GM04503 (cell line): ENCODE measurements at places on chromosomes 16 and 17.
A peak's percentile ranks its signal among the peaks of the same experiment; 100 is the strongest.

- DNase-seq, result no peak
Measured at GRCh38 chr16:54931120-54932014, 702 bp downstream of the IRX5 start.

- DNase-seq, result no peak
Measured at GRCh38 chr17:81685108-81685507, 1.3 kb downstream of the HGS start.

- no peak for DNase-seq
Measured at GRCh38 chr17:3026125-3026855, 37.1 kb downstream of the OR1D5 start.

GRCh38 chr16:29862383-29862883 lies 593 bp downstream of the CDIPT start:
- no peak for DNase-seq

- no peak for DNase-seq
Measured at GRCh38 chr17:14121952-14122351, 52.6 kb downstream of the COX10 start.

- no peak for DNase-seq
Measured at GRCh38 chr17:14630621-14631020, 329.7 kb downstream of the HS3ST3B1 start.

GRCh38 chr16:31143011-31143693 lies 6.7 kb downstream of the PRSS36 start:
- no peak for DNase-seq

DNA sequence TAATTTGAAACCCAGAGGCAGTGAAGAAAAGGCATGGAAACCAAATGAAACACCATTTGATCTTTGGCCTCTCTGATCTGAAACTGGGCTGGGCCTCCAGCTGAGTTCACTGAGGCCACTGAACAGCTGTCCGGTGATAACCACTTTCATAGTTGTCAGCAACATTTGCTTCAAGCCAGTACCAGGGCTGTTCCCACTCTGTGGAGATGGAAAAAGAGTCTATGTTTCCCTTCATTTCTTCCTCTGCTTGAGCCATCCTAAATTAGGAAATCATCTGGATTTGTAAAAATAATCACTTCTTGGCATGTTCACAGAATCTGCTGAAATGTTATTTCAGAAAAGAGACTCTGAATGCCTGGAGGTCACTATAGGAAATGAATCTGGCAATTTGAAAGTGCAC lies 119.3 kb downstream of the STX8 start:
- no peak for DNase-seq

GRCh38 chr16:10971560-10971961 lies 27.2 kb downstream of the CLEC16A start:
- peak; percentile 62 for DNase-seq

DNA sequence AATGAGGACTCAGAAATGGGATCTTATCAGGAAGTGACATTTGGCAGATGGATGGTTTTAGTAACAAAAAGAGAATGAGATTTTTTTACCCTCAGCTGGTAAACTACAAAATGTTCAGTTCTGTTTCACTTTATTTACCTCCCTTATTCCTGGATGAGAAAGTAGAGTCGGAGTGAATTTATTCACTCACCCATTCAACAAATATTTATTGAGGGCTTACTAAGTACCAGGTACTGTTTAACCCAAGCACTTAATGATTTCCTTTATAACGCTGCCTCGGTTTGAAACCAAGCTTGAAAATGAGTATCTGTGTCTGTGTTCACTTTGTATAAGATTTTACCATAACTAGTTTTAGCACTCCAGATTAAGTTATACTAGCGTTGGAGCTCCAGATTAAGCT lies 38.1 kb downstream of the CDRT15 start:
- DNase-seq, result no peak
